Vagina (tissue), 2 donors: ENCODE measurements at places on chromosomes 4 and X. TPM values are rescaled to one million over a fixed set of nuclear protein-coding genes. Genes with fewer than 3 reads are reported as not detected.

TRPC5OS gene
- total RNA-seq, result not detected

CD40LG gene
- not detected for total RNA-seq

TMPRSS11A gene
- 26.0 TPM for total RNA-seq

C4orf51 gene
- not detected for total RNA-seq

TMEM35A gene
- total RNA-seq, result 5.4 TPM

NKX3-2 gene
- 2.9 TPM for total RNA-seq

NXF2B gene
- total RNA-seq, result not detected

RLIM gene
- total RNA-seq, result 22.1 TPM

C4orf36 gene
- total RNA-seq, result not detected

CFI gene
- 15.0 TPM for total RNA-seq

PWWP3B gene
- 2.5 TPM for total RNA-seq

TRO gene
- total RNA-seq, result 12.3 TPM

P2RY8 gene
- 0.74 TPM for total RNA-seq

DCX gene
- not detected for total RNA-seq

CXorf65 gene
- total RNA-seq, result not detected
